ENCODE measurements at places on chromosomes 5 and 9.

DNA sequence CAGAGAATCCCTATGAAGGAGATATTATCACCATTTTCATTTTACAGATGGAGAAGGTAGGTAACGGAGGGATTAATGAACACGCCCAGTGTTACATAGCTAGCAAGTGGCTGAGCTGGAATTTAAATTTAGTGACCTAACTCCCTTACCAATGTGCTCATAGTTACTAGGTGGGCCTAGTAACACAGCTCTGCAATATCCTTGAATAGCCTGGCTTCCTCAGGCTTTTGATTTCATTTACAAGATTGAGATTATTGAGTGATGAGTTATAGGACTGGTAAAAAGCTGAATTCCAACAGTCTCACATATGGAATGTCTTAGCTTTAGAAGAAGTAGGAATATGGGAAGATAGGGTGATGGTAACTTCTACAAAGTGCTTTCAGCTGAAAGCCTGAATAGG lies 336.3 kb upstream of the KIF2A start:
- H3K4me1 ChIP-seq, result no peaks in the 10 kb centered on the region
- no peak overlapping the region for H3K27ac ChIP-seq

DNA sequence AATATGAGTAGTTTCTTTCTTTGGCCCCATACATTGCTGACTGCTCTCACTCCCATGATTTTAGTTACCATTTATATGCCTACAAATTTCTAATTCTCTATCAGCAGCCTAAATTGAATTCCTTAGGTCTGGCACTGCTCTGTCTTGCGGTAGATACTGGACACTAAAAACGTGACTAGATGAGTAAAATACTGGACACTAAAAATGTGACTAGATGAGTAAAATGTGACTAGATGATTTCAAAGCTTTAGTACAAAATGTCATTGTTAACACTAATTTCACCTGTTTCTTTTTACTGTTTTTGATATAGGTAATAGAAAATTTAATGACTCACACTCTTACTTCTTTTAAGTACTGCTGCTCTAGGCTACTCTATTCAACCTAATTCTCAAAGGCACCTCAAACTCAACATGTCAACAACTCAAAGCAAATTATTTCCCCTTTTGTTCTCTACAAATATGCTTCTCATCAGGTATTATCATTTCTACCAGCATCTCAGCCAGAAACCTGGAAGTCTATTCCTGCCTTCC lies 31.4 kb upstream of the GOLGA1 start:
- DNase-seq, result no peak
- H3K4me3 ChIP-seq, result no peak overlapping the region
- no peaks in the 10 kb centered on the region for H3K36me3 ChIP-seq
- no peaks in the 10 kb centered on the region for H3K27me3 ChIP-seq
- no peaks in the 10 kb centered on the region for H3K4me1 ChIP-seq

DNA sequence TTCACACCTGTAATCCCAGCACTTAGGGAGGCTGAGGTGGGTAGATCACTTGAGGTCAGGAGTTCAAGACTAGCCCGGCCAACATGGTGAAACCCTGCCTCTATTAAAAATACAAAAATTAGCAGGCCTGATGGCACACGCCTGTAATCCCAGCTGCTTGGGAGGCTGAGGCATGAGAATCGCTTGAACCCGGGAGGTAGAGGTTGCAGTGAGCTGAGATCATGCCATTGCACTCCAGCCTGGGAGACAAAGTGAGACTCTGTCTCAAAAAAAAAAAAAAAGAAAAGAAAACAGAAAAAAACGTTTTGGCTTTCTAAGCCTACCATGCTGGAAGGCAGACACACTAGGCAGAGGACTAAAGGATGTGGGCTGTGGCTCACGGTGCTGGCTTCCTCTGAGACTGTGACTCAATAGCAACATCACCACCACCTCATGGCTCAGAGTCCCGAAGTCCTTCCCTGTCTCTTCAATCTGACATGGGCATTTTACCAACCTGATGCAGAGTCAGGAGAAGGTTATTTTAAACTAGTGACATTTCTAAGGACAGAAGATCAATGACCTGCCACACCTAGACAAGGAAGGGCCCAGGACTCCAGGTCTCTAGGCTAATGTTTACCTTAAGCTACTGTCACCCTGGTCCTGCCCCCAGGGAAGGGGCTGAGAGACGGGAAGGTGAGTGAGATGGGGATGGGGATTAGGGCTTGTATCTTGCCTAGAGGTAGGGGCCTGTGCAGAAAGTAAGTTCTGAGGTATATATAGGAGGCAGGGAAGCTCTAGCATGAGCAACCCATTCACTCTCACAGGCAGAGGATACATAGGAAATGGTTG lies 3.7 kb downstream of the ECSCR start:
- peak overlapping the region; percentile 10 for H3K4me3 ChIP-seq
- DNase-seq, result peak; percentile 89
- H3K27ac ChIP-seq, result peak overlapping the region; percentile 73
- peaks cover 35% of the 10 kb centered on the region for H3K4me1 ChIP-seq

DNA sequence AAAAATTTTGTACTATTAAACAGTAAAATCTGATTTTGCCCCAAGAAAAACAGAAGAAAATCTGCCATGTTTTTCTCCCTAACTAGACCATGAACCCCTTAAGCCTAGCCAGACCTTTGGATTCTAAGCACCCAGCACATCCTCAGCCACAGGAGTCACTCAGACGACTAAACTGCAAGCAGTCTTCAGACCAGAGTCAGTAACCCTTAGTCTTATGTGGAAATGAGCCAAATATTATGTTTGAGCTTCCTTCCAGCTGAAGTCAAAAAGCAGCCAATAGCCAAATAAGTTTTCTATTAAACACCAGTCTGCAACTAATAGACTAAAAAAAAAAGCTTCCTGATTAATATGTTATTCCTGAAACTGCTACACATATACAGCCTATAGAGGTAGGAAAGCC lies 47.4 kb downstream of the GOLPH3 start:
- H3K4me1 ChIP-seq, result peaks cover 6% of the 10 kb centered on the region
- no peak overlapping the region for H3K4me3 ChIP-seq
- peaks cover 18% of the 10 kb centered on the region for H3K36me3 ChIP-seq

DNA sequence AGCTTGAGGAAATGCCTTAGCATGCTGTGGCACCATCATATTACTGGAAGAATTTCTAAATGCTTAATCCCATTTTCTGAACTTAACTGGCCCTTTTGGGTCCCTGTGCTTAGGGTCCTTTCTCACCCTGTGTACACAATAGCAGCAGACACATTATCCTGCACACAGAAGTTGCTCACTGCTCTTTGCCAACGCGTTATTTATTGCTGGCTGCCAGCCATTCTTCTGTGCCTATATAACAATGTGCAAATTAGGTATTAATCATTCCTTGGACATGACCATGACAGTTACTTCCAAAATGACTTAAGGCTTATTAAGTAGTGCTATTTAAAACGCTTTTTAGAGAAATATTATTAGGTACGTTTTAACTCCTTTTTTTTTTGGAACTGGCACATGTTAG lies 134.7 kb downstream of the FBN2 start:
- no peak overlapping the region for H3K27ac ChIP-seq
- no peak for DNase-seq
- H3K4me1 ChIP-seq, result no peaks in the 10 kb centered on the region

All from naive thymus-derived CD4-positive, alpha-beta T cell (primary cell).